NCI-H524 (cell line): ENCODE measurements at places on chromosomes 2 and 18.

- no peak for DNase-seq
These were observed 263.5 kb downstream of the EPHA4 start for GRCh38 chr2:221308507-221309066.

DNA sequence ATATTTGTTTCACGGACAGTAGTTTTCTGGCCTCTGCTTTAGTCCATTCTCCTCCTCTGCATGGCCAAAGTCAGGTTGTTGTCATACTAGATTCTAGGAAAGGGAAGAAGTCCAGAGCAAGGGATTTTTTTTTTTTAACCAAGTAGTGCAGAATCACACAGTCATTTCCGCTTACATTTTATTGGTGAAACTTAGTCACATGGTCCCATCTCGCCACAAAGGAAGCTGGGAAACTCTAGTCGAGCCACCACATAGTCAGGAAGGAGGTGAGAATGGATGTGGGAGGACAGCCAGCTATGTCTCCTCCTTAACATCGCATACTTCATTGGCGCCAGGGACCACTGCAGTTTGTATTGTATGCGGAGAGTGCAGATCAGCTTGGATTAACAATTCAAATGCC lies 10.4 kb downstream of the HRH4 start:
- no peak for DNase-seq

DNA sequence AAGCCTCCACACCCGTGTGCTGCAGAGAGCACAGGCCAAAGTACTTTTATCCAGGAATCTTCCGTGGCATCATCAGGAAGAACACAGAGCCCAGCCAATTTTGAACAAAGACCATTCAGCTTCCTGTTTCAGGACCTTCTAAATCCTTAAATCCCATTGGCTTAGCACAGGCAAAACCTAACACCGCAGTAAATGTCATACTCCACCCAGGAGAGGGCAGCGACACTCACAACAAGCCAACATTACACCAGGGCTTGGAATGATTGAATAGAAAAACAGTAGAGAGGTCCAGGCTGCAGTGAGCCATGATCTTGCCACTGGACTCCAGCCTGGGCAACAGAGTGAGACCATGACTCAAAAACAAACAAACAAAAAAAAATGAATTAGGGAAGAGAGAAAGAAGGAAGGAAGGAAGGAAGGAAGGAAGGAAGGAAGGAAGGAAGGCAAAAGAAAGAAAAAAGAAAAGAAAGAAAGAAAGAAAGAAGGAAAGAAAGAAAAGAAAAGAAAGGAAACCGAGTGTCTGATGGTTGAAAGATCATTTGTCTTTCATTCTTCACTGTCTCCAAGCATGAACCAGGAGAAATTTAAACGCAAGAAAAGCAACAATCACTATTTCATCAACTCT lies 144.6 kb upstream of the SATB2 start:
- peak; percentile 50 for DNase-seq

DNA sequence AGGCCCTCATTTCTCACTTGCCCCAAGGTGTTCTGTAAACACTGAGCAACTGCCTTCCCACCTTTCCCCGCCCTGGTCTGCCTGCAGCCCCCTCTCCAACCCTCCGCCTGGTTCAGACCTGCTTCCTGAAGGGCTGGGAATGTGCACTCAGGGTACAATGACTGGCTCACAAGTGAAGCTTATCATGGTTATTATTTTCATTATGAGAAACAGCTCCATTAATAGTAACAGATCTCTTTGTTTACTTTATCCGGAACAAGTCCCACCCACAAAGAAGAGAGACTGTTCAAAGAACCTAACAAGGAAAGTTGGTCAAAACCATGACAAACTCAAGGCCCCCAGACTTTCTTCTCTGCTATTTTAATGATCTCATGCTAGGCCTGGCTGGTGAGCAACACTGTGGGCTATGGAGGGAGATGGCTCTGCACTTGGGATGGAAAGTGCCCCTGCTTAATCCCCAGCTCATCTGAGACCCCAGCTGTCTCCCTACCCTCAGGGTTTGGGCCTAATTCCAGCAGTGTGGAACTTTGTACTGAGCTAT lies 36.7 kb downstream of the ARHGAP25 start:
- peak; percentile 14 for DNase-seq

DNA sequence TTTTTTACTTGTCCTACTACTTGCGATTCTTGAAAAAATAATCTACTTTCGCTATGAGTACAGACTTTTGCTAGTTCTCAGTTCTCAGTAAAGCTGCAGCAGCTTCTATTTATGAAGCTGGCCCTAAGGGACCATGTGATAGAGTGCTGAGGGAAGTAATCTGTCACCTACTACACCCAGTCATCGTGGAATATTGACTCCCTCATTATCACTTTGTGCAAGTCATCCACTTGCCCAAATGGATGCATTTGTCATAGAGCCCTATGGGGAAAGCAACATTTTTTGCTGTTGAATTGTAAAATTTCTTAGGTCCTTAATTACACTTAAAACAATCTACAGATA lies 1919.8 kb downstream of the SUCLG1 start:
- DNase-seq: no peak

DNA sequence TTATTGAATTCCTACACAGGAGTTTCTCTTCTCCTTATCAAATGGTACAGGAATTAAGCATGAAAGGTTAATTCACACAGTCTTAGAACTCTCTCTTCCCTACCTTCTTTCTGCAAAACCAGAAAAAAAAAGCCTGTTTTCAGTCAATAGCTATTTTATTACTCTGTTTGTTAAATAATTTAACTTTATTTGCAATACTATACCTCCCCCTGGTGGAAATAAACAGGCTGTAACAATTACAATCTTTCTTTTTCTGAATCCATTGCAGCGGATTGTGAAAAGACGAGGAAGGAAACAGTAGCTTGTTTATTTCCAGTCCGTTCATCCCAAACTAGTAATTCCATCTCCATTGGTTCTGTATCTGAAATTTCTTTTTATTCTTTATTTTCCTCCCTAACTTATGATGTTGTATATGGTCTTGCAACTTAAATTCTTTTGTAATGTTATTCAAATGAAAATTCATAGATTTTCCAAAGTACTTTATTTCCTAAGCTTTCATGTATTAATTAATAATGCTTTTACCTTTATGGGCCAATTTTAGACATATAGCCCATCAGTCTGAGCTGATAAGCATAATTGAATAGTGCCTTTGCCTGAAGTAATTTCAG lies 165.2 kb downstream of the SH3BP4 start:
- DNase-seq: no peak

DNA sequence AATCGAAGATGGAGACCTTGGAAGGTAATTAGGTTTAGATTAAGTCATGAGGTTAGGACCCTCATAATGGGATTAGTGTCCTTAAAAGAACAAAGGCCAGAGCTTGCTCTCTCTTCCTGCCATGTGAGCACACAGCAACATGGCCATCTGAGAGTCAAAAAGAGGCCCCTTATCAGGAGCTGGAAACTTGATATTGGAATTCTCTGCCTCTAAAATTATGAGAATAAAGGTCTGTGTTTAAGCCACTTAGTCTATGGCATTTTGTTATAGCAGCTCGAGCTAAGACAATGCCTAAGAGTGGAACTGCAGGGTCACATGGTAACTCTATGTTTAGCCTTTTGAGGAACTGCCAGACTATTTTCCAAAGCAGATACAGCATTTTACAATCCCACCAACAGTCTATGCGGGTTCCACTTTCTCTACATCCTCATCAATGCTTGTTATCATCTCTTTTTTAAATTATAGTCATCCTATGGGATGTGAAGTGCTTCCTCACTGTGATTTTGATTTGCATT lies 42.4 kb downstream of the THADA start:
- DNase-seq: no peak

DNA sequence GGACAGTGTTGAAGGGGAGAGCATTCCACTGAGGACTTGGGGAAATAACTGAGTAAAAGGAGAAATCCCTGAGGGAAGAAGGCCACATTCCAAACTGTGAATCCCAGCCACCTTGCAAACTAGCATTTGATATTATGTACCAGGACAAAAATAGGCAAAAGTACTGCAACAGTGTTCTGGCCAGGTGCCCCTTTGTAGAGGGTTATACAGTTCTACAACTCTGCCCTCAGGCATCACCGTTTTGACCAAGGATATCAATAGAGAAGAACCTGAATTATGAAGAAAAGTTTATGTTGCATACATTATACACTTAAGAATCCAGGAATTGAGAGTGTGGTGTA lies 20.6 kb upstream of the CAVIN2 start:
- no peak for DNase-seq

- no peak for DNase-seq
These were observed 2.4 kb upstream of the MAPRE3 start for GRCh38 chr2:26968001-26968400.

DNA sequence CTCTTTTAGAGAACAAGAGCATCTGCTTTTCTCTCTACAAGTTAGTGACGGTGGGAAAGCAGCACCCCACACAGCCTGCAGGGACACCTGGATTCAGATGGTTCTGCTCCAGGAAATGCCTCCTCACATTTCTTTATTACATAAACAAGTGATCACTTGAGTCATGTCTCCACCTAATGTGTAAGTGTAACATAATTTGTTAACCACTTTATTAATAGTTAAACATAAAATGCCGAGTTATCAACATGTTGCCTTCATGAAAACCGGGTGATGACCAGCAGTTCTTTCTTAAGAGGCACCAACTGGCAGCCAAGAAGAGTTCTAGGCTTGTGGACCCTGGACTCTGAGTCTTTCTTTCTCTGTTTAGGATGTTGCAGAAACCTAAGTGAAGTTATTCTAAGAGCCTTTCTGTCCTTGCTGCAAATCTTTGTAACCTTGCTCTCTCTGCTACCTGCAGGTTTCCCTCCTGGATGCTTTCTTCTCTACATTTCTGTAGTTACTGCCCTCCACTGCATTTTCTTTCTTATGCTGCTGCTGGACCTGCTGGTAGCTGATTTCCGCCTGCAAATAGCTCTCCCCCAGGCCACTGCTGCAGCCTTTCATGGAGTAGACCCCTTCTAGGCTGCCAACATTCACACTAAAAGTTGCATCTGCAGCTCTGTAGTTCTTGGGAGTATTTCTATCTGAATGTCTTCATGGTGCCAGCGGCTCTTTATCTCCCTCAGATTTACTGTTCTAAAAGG lies 24.3 kb downstream of the UPP2 start:
- no peak for DNase-seq

DNA sequence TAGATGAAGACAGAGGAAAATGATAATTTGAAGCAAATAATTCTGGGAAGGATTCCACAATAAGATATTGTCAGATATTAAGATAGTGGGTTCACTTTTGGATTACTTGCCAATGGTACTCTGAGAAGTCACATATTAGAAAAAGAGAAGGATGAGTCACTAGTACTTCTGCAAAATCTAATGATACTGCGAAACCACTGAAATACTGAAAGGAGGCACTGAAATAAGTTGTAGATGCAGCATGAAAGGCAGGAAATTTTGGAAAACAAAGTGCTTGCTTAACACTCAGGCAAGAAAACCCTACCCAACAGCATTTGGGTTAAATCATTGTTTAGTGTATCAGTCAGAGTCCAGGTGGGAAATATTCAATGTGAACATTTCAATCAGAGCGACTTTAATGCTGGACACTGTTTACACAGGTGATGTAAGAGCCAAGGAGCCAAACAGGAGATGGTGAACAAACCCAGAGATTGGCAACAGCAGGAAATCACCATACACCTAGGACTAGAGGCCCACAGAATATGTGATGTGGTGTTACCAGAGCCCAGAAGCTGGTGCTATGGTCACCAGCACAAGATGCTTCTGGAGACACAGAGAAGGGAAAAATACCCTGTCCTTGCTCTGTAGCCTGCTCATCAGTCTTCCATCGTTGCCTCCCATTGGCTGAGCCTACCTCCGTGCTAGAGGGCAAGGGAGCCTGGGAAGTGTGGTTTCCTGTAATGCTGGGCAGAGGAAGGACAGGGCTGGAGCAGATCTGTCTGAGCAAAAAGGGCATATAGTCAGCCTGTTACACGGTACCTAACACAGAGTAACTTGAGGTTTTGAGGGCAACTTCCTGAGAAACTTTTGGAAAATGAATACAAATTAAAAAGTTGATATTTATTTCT lies 204.7 kb upstream of the ITGA4 start:
- DNase-seq: no peak

- DNase-seq: no peak
These were observed 21.7 kb downstream of the INHBB start for GRCh38 chr2:120367649-120368048.

- DNase-seq: no peak
These were observed 61.3 kb upstream of the RAPGEF4 start for GRCh38 chr2:172674034-172674967.

- no peak for DNase-seq
These were observed 130.9 kb upstream of the ARHGAP28 start for GRCh38 chr18:6598657-6599056.

- no peak for DNase-seq
These were observed 32.3 kb upstream of the XDH start for GRCh38 chr2:31446848-31447247.

DNA sequence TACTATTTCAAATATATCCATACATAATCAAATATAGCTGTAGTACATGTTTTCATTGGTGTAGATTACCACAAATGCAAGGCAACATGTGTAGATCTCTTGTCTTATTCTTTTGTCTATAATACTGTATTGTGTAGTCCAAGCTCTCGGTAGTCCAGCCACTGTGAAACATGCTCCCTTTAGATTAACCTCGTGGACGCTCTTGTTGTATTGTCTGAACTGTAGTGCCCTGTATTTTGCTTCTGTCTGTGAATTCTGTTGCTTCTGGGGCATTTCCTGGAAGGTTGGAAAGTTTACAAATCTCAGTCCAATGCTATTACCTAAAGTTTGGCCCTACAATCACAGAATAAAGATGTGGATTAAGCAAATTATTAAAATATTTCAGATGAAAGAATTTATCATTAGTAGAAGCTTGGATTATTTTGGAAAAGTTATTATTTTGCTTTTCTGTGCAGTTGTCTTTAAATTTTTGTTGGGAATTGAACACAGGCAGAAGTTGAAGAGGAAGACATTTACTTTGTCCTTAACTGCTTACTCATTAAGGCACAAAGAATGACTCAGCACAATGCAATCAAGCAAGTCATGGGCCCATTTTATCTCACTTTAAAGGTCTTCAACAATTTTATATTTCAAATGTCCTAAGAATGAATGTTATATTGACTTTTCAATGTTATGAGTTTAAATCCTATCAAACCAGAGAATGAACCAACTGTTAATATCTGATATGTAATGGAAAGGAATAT lies 103.4 kb upstream of the CAVIN2 start:
- no peak for DNase-seq

- no peak for DNase-seq
These were observed 30.0 kb upstream of the NFATC1 start for GRCh38 chr18:79365701-79366100.

- no peak for DNase-seq
These were observed 658.6 kb upstream of the FANCL start for GRCh38 chr2:58899692-58900091.

DNA sequence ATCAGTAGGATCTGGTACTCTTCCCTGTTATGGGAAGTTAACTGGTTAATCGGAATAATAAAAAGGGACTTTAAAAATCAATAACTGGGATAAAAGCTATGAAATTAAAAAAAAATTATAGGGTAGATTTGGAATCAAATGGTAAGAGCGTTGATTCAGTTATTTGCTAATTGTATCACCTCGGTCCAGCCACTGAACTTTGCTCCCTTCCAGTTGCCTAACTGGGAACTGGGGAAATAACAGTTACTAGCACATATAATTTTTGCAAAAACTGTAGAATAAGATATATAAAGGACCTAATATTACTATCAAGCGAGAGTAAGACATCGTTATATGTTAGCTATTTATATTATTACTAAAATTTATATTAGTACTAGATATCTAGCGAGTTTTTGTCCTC lies 302.1 kb downstream of the LRP1B start:
- no peak for DNase-seq
